ENCODE measurements at places on chromosomes 5 and 9.

GRCh38 chr9:113578882-113579282 is 115.4 kb downstream of the RGS3 start:
- peak; percentile 80 for DNase-seq

GRCh38 chr5:137828664-137829063 is 39.0 kb upstream of the MYOT start:
- DNase-seq = no peak

DNA sequence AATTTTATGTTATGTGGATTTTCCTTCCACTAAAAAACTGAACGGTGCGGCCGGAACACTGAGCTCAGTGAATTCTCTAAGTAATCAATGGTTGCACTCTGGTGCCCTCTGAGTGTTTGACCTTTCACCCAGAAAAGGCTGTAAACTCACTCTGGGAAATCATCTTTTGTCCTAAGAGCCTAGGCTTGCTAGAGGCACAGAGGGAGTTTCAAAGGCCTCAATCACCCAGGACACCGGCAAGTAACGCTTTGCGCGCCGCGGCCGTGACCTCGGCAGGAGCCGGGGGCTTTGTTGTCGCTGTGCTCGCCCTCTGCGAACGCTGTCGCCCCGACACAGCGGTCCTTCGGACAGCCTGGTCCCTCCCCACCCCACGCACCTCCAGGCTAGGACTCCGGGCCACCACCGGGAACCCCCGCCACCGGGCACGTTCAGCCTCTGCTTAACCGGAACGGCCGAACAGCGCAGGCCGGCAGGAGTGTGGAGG is 703 bp downstream of the ISCA1 start:
- peak; percentile 7 for DNase-seq

- no peak for DNase-seq
These were observed 90.4 kb upstream of the IL6ST start for GRCh38 chr5:56085193-56085592.

- DNase-seq = no peak
These were observed 24.7 kb downstream of the ELL2 start for GRCh38 chr5:95936812-95937397.

GRCh38 chr5:88892669-88893068 is 9.7 kb upstream of the MEF2C start:
- no peak for DNase-seq

Measured in GM12864 (cell line).